NCI-H187 (cell line): ENCODE measurements at places on chromosomes 7 and 10.

DNA sequence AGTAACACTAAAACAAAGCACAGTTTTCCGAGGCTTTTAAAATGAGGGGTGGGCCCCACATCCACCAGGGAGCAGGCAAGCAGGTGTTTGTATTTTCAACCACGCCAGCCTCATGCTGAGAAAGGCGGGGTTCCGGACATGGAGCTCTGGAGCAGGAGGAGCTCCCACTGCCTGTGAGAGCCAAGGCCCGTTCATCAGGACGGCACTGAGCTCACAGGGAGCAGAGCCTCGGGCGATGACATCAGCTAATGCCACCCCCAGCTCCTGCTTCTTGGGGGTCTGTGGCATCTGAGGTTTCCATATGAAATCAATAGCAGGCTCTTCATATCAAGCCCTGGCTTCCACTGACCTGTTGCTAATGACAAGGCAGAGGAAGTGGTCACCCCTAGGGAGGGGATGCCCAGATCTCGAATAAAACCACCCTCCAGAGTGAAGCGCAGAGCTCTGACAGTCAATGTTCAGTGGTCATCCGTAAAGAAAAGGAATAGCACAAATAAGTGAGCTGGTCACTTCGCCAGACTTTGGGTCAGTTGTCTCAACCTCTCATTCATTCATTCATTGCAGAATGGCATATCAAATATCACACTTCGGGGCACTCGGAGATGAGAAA, 89.1 kb downstream of the TNS3 start:
- no peak for DNase-seq

GRCh38 chr7:141157138-141157765, 83.4 kb downstream of the TMEM178B start:
- DNase-seq, result no peak

GRCh38 chr10:101052285-101052684, 9.5 kb upstream of the KAZALD1 start:
- DNase-seq, result no peak

- no peak for DNase-seq
Observed at GRCh38 chr7:134589491-134589941, 40.6 kb downstream of the AKR1B15 start.

GRCh38 chr7:139679731-139680594, 97.8 kb downstream of the HIPK2 start:
- DNase-seq, result no peak

DNA sequence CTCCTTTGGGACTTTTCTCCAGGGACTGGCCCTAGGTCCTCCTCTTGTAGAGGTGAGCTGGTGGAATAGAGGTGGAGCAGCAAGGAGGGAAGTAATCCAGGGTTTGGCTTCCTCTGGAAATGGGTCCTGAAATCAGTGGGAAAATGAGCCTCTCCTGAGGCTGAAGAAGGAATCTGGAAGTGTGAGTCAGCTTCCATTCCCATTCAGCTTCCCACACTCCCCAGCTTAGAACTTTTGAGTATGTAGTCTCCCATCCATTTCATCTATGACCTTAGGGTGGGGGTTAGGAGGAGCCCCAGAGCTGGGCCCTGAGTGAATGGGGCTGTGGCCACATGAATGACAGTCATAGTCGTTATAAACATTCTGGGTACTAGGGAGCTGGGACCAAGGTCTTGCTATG, 17.7 kb downstream of the LDB1 start:
- DNase-seq, result no peak

DNA sequence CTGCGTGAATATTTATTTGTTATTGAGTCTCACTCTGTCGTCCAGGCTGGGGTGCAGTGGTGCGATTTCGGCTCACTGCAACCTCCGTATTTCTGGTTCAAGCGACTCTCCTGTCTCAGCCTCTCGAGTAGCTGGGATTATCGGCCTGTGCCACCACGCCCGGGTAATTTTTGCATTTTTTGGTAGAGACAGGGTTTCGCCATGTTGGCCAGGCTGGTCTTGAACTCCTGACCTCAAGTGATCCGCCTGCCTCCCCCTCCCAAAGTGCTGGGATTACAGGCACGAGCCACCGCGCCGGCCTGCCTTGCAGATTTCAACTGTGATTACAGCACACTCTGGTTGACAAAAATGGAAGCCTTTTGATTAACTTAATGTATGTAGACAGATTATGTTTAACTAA, 730.0 kb upstream of the VSTM2A start:
- no peak for DNase-seq

- no peak for DNase-seq
Observed at GRCh38 chr7:33724201-33724600, 181.1 kb upstream of the BMPER start.

GRCh38 chr7:155191901-155192478, 105.7 kb upstream of the INSIG1 start:
- DNase-seq, result no peak

- DNase-seq, result no peak
Observed at GRCh38 chr7:159092701-159093121, 52.0 kb downstream of the VIPR2 start.

DNA sequence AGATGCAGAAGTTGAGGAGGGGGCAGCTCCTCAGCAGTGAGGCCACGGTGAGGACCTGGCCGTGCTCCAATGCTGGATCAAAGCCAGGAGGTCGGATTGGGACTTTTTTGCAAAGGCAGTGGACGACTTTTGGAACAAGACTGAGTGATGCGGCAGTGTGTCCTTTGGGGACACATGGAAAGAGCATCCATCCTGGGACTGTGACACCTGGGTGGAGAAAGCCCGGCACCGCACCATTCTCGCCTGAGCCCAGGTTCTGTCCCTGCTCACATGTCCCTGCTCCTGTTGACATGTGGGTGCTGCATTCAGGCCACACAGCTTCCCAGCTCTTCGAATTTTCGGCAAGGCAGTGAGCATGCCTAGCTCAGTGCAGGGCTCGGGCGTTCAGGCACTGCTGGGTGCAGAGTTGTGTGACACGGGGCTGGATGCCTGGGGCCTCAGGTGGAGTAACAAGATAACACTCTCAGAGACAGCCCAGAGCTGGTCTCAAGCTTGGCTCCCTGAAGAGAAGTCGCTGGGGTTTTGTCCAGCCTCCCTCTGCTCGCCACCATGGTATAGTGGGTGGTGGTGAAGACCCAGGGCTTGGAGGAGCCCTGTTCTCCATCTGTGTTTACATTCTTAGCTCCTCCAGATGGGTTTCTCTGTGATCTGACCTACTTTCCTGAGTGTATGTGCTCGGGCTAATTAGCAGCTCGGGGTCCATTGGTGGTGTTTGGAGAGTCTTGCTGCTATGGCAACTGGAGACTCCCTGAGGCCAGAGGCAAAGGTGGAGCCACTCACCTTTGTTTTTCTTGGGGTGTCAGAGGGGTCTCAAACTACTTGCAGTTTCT, 111.7 kb upstream of the BTBD16 start:
- no peak for DNase-seq

- DNase-seq, result no peak
Observed at GRCh38 chr10:85645926-85646711, 720.5 kb downstream of the GRID1 start.

DNA sequence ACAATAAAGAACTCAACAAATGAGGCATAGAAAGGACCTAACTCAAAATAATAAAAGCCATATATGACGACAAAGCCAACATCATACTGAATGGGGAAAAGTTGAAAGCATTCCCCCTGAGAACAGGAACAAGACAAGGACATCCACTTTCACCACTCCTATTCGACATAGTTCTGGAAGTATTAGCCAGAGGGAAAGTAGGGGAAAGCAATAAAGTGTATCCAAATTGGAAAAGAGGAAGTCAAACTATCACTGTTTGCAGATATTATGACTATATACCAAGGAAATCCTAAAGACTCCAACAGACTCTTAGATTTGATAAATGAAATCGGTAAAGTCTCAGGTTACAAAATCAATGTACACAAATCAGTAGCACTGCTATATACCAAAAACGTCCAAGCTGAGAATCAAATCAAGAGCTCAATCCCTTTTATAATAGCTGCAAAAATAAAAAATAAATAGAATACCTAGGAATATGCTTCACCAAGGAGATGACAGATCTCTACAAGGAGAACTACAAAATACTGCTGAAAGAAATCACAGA, 4.8 kb downstream of the ANXA7 start:
- no peak for DNase-seq

DNA sequence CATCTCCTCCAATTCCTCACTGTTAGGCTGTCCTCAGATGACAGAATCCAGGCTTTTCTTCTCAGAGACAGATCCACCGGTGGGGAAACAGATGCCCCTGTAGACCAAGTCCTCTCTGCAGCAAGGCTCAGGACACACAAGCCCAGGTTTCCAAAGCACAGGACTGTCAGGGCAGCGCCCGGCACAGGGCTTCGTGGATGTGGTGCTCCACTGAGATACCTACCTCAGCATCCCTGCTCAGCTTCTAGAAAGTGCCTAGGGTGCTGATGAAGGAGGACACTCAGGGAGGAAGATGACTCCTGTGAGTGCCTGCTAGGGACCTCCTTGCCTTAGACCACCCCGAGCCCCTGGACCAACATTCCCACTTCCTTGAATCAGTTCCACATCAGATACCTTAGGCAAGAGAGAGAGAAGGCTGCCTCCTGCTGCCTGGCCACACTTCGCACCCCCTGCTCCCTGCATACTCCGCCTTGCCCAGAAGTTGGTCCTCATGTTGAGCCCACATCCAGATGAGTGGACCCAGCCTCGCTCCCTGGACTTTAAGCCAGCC, 8.9 kb upstream of the RBP3 start:
- no peak for DNase-seq

GRCh38 chr10:106515206-106515790, 649.2 kb downstream of the SORCS1 start:
- no peak for DNase-seq

- peak; percentile 13 for DNase-seq
Observed at GRCh38 chr10:11270135-11270857, 252.6 kb downstream of the CELF2 start.

GRCh38 chr10:15801147-15801546, 59.2 kb downstream of the MINDY3 start:
- DNase-seq, result no peak

DNA sequence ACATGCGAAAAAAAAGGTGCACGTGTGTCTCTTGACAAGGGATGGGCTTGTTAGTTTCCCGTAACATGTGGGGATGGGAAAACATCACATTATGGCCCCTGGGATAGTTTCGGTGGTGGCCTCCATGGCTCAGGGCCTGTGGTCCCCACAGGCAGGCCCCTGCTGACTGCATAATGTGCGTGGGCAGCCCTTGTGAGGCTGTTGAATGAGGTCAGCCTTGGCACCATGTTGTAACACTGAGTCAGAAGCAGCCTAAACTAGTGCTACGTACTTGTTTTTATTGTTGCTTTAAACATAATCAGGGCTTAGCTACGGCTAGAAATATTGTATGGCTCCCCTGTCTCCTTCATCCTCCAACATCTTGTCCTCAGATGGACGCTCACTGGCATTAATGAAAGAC, 80.6 kb downstream of the BEND7 start:
- DNase-seq, result no peak

GRCh38 chr10:102682981-102683380, 31.2 kb downstream of the ARL3 start:
- no peak for DNase-seq

DNA sequence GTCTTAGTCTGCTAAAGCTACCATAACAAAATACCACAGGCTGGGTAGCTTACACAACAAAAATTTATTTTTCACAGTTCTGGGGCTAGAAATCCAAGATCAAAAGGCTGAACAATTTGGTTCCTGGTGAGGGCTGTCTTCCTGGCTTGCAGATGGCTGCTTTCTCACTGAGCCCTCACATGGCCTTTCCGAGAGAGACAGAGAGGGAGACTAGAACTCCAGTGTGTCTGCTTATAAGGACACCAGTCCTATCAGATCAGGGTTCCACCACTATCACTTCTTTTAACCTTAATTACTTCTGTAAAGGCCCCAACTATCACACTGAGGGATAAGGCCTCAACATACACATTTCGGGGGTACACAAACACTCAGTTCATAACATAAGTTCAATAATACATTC, 527.4 kb upstream of the VSTM2A start:
- no peak for DNase-seq

DNA sequence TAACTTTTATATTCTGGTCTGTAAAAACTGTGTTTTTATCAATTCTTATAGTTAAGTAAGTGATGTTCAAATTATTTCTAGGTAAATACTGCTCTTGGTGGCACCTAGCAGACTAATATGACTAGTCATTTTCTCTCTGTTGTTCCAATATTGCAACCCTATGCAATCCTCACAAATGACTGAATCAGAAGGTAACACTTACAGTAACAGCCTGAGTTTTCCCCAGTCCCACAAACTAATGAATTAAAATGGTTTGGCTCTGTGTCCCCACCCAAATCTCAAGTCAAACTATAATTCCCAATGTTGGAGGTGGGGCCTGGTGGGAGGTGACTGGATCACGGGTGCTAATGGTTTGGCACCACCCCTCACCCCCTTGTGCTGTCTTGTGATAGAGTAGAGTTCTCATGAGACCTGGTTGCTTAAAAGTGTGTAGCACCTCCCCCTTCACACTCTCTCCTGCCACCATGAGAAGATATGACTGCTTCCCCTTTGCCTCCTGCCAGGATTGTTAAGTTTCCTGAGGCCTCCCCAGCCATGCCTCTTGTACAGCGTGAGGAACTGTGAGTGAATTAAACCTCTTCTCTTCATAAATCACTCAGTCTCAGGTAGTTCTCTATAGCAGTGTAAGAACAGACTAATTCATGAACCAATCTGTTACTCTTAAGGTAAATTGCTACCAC, 43.5 kb downstream of the MTPN start:
- no peak for DNase-seq

- DNase-seq, result no peak
Observed at GRCh38 chr7:92266415-92267241, 20.9 kb downstream of the ANKIB1 start.

GRCh38 chr10:124892905-124893304, 49.0 kb upstream of the ZRANB1 start:
- DNase-seq, result no peak

GRCh38 chr10:132400041-132400546, 3.1 kb downstream of the PWWP2B start:
- no peak for DNase-seq

DNA sequence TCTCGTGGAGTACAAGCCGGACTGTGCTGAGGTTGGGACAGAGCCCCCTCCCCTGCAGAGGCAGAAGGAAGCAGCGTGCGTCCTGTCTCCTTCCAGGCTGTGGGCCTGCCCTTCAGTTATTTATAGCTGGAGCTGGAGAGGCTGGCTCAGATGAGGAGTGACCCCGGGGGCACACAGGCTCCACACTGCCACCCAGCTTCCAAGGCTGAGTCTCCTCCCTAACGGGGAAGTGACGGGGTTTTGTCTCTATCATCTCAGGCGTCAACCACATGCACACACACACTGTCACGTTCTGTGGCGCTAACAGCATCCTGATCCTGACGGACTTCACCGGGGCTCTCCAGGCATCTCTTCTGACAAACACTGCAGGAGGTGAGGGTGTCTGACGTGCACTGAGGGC, 25.4 kb downstream of the AMZ1 start:
- no peak for DNase-seq

GRCh38 chr7:26183545-26184280, 16.8 kb downstream of the HNRNPA2B1 start:
- DNase-seq, result no peak

DNA sequence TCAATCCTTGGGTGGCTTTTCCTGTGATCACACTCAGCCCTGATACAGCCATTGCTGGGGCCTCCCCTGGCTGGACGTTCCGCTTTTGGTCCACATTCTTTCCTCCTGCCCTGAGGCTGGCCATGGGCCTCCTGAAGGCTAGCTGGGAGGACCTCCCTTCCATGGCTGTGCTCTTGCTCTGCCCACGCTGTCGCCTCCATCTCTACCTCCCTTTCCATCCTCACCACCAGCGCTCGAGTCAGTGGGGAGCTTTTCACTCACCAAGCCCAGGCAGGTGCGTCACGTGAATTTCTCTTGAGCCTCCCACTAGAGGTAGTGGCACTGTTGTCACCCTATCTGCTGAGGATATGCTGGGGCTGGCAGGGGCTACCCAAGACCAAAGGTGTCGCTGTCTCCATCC, 85.9 kb downstream of the BMS1 start:
- DNase-seq, result no peak
